Pons (tissue), 1 donor: ENCODE measurements at places on chromosomes 2 and 18.
A peak's percentile ranks its signal among the peaks of the same experiment; 100 is the strongest.

DNA sequence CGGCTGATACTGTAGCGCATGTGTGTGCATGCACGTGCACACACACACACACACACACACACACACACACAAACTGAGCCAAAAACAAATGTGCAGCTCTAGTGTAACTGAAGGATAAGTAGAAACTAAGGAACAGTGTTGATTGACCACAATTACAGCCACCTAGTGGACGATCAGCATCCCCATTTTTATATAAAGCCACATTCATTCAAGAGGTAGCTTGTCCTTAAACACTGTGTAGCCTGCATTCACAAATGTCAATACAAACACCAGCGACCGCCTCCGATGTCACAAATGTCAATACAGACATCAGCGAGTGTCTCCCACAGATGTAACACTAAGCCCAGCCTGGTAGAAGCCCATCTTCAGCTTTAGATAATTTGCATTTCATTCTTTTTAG, 167.4 kb downstream of the PTGR3 start:
- DNase-seq: peak; percentile 42

DNA sequence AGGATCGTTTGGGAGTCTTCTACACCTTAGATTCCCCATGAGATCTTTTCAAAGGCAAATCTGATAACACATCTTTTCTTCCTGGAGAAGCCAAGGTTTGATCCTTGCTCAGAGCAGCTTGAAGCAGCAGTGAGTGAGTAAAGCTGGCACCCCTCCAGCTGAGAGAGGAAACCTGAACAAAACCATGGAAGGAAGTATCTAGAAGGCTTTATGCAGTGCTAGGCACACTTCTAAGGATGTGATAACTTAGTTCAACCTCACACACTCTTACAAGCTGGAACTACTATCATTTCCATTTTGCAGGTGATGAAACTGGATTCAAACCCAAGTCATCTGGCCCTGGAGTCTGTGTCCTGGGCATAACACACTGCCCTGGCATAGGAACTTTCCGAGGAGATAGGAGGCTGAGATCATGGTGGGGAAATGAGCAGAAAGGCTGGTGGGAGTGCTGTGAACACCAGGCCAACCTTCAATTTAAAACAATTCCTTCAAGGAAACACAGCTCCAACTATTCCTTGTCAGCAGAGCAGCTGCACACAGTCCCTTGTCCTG, 71.2 kb downstream of the CTAGE1 start:
- peak; percentile 39 for DNase-seq

DNA sequence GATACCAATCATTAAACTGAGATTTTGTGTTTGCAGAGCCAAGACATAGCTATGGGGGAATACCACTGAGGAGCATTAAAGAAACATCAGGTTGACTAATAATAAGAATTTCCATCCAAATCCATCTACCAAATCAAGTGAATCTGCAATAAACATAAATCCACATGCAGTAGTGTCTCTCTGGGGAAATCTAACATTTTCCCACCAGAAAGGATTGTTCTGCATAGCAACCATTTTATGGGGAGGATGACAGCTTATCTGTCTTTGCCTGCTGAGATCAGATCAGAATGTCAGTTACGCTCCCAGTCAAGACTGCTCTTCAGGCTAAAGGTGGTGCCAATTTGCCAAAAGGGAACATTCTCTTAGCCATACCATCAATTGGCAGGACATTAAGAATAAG, 1098.9 kb upstream of the CHAC2 start:
- DNase-seq: no peak

- no peak for DNase-seq
These were observed 17.6 kb upstream of the SLC9A2 start for GRCh38 chr2:102601730-102602129.

GRCh38 chr2:172969609-172970008, 106.0 kb upstream of the MAP3K20 start:
- DNase-seq: no peak

DNA sequence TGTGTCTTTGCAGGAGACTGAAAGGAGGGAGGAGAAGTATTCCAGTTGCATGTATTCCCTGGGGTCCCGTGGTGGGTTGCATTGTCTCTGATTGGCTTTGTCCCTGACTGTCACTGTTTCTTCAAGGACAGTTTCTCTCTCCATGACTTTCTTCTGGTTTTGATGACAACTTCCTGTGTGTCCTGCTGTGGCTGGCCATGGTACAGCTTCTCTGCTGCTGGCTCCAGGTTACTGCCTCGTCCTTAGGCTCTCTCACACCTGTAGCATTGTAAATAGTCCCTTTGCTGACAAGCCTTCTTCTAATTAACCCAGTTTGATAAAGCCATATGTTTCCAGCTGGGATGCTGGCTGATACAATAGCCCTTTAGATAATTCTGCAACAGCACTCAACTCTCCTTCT, 129.0 kb downstream of the LPIN1 start:
- DNase-seq: no peak

DNA sequence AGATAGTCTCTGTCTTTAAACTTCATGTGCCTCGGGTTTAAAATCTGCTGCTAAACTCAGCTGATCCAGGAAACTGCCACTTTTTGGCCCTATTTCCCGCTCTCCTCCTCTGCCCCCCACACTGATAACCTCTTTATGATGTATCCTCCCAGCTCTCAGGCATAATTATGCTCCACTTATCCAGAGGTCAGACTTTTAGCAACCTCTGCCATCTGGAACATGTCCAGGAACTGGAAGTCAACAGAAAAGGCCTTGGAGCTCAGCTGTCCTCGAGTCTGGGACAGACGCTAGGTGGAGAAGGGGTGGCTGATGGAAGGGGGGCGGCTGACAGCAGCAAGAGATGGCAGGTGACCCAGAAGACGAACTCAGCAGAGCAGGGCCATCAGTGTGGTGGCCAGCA, 41.2 kb downstream of the ASAP2 start:
- no peak for DNase-seq

- DNase-seq: no peak
These were observed 176.3 kb upstream of the GLI2 start for GRCh38 chr2:120559401-120559800.

- no peak for DNase-seq
These were observed 4.6 kb upstream of the ADRA2B start for GRCh38 chr2:96120991-96121390.

DNA sequence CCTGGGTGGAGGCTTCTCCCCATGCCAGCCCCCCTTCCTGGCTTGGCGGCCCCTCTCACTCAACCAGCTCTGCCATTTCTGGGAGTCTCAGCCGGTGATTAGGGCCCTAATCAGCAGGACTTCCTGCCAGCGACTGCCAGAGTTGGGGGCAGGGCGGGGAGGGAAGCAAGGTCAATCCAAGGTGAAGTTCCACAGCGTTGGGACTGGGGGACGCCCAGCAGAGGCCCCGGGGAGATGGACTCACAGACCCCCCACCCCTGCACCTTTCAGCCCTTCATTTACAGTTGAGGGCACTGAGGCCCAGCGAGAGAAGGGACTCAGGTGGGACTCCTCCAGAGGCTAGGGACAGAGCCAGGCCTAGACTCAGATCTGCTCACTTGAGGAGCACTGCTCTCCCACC, 65.3 kb downstream of the TNS1 start:
- DNase-seq: no peak

DNA sequence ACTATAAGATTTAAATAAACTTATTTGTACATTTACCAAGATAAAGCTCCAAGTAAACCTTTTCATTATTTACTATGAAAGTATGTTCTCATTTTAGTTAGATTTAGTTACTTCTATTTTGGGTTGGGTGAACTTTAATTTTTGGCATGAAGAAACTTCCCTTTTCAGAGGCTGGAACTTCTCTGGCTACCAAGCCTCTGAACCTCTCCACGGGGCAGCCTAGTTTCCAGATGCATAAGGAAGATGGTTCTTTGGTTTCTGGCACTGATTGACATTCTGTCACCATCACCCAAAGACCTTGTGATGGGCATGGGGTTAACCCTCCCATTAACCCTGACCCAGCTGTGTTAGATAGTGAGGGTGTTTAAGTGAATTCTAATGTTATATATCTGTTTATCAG, 17.1 kb downstream of the PSD4 start:
- no peak for DNase-seq

DNA sequence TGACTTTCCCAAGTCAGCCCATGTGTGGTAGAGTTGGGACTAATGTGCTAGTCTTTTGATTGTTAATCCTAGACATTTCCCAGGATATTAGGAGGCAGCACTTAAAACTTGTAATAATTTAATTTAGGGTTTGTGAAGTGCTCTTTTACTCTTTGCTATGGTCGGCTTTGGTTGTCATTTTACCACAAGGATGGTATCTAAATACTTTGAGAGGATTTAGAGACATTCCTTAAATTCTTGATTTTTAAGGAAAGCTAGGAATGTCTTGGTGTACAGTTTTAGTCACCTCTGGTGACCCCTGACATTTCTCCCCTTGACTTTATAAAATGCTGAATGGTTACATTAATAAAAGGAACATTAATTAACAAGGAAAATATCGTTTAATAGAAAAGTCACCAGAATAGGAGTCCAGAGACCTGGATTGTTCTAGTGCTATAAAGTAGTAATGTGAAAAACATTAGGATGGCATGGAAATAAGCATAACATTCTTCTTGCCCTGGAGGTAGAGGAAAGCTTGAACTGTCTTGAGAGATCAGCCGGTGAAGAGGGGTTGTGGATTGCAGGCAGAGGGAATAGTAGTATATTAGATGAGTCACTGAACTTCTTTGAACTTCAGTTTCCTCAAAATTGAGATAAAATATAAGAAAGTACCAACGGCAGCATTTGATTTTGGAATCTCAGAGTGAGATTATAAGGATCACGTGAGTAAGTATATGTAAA, 209.2 kb downstream of the MCFD2 start:
- DNase-seq: no peak

GRCh38 chr2:132825601-132826000, 155.6 kb upstream of the LYPD1 start:
- DNase-seq: no peak

DNA sequence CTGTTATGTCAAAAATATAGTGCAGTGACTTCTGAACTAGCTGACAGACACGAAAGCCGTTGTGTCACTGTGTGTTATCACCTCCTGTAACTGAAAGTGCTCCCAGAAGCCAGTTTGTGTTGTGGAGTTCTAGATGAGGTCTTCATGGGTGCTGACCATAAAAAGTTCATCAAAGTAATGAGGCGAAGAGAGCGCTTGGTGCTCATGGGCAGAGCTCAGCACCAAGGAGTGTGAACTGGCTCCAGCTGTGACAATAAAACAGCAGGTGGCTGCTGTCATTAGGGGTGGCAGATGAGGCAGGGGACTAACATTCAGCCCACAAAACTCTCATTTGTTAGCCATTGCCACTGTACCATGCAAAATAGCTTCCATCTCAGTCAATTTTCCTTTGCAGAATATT, 151.1 kb downstream of the ZNF407 start:
- no peak for DNase-seq

GRCh38 chr2:64738026-64738425, 84.3 kb upstream of the SERTAD2 start:
- no peak for DNase-seq

GRCh38 chr18:41545091-41545888, 409.7 kb upstream of the PIK3C3 start:
- no peak for DNase-seq

DNA sequence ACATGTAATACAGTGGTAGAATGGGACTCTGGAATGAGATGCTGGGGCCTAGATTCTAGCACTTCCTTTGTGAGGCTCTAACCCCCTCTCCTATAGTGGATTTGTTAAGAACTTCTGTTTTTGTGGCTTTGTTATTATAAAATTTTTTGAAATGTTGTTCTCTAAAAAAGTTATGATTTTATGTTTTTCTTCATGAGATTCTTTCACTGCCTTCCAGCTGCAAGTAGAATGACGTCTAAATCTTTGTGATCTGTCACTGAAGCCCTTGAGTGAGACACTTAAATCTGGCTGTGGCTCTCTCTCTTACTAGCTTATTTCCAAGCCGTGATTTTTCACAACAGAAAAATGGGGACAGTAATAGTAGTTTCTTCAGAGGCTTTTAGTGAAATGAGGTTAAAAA, 1.6 kb downstream of the CASP8 start:
- DNase-seq: no peak

- no peak for DNase-seq
These were observed 25.7 kb downstream of the MSH6 start for GRCh38 chr2:47808614-47809013.

DNA sequence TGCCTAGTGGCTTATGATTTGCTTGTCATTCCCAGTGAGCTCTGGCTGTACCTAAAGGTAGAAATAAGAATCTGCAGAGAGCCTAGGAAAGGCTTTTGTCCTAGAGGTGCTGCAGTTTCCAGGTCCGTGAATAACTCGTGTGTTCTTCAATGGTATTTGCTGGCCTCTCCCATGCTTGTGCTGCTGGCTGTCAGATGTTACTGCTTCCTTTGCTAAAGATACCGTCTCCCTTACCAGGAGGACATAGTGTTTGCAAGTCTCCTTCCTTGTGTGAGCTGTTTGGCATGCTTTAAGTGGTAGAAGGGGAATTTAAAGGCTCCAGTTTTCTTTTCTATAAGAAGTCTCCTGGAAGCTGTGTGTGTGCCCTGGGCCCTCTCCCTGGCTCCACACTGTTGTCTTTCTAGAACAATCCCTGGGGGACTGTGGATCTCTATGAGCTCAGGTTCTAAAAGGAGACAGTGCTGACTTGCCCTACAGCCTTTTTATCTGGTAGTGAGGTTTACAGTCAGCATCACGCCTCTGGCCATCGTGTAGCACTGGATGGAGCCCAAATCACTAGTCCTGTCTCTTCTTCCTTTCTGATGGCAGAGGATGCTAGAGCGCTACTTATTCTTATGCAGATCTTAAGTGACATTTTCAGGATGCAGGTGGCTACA, 65.8 kb downstream of the RNF144A start:
- peak; percentile 70 for DNase-seq

DNA sequence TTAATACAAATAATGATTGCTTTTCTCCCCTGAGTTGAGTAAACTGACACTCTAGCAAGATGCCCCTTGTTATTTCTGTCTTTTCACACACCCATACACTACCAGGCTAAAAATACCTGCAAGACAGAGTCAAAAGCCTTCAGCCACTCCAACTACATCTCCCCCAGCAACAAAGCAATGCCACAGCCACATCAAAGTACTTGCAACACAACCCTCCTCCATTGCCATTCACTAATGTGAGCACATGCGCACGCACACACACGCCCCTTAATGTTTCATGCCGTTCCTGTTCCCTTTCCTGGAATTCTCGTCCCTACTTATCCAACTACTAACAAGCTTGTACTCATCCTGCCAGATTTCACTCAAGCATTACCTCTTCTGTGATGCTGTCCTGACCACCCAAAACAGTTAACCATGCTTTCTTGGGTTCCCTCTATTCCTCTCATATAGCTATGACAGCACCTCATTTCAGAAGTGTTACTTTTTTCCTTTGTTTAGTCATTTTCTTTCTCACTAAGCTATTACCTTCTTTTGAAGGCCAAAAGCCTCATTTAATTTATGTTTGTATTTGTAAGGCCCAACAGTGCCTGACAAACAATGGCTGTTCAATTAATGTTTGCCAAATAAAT, 29.6 kb downstream of the SLC25A12 start:
- DNase-seq: no peak

GRCh38 chr2:233441161-233442027, 87.1 kb downstream of the DGKD start:
- DNase-seq: no peak

GRCh38 chr2:190088917-190089316, 26.4 kb upstream of the MSTN start:
- peak; percentile 97 for DNase-seq
